Putamen (tissue), 1 donor: ENCODE measurements at places on chromosomes 7 and 10.

DNA sequence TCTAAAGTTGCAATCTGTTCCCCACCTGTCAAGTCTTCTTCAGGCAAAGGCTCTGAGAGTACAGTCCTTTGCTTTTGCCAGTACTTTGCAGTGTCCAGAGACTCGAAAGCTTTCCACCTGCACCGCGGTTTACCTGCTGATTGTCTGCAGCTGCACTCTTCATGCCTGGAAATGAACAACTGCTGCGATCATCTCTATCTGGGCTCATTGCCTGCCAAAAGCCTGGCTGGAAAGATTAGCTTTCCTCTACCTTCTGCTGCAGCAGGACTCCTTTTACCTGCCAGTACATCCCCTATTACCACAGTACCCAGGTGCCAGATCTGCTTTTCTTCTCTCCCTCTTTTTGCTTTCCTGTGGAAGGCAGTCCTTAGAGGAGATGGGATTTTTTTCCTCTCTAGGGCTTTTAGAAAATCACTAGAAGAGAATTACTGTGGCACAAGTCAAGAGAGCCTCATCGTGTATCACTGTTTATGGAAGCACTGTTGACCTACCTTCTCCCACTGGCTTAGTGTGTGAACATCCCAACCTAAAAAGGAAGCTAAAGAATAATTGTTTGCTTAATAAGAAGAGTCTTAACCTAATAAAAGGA lies 2.2 kb downstream of the STRIP2 start:
- no peak for DNase-seq

DNA sequence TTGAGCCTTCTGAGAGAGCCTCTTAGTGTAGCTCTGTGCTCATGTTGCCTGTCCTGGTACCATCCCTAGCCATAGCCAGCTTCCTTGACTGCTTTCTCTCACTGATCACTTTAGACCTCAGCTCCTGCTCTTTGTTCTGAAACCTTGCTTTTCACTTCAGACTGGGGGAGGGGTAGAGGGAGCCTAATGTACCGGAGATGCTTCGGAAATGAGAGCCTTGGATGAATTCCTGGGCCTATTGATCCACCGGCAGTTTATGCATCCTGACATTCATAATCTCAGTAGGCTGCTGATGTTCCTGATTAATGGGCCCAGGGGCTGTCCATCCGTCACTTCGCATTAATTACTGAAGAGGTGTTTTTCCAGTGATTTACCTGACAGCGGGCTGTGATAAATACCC lies 38.8 kb downstream of the R3HCC1L start:
- DNase-seq = no peak

DNA sequence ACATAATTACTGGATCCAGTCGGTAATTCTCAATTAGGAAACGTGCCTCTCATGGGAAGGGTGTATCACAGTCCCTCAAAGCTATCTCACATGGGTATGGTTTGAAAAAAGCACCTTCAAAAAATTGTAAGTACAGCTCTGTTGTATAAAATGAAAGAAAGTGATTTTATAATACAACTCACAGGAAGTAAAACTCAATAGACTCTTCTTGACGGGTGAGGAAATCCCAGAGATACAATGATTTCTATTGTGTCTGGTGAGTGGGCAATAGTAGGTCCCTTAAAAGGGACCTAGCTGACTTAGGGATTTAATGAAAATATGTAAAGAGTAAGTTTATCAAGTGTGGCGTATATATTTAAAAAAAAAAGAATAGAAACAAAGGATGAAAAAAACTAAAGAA lies 27.0 kb downstream of the TASOR2 start:
- no peak for DNase-seq

DNA sequence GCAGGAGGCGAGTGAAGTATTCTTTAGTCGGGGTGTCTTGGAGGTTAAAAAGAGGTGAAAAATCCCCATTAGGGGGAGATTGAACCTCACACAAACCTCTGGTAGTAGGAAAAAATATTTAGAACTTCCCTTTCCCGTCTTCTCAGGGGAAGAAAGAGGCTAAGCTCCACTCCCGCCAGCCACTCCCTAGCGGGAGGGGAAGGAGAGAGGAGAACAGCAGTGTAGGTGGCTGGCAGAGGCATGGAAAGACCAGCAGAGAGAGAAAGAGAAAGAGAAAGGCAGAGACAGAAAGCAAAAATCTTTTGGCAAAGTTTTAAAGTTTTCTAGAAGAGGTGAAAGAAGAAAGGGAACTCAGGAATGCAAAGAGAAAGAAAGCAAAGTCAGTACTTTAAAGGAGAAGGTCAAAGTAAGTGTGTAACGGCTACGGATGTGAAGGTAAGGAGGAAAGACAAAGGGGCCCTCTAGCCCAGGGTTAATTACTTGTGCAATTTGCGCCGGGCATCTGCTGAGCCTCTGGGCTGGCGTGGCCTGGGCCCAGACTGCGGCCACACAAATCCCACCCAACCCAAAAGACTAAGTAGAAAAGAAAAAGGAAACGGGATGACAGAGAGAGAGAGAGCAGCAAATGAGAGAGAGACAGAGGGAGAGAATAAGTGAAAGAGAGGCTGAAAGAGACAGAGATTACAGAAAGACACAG lies 72.3 kb upstream of the ZNF746 start:
- no peak for DNase-seq

GRCh38 chr7:55140221-55140940 lies 121.6 kb downstream of the EGFR start:
- no peak for DNase-seq

GRCh38 chr7:156178857-156179256 lies 366.6 kb upstream of the SHH start:
- no peak for DNase-seq

- no peak for DNase-seq
Measured at GRCh38 chr7:98251231-98251600, 816 bp downstream of the TECPR1 start.

GRCh38 chr7:114710499-114710898 lies 211.4 kb upstream of the MDFIC start:
- DNase-seq = no peak

GRCh38 chr10:84406561-84406960 lies 78.2 kb downstream of the CCSER2 start:
- DNase-seq = no peak

GRCh38 chr10:9262770-9263169 lies 1208.3 kb downstream of the GATA3 start:
- no peak for DNase-seq

- no peak for DNase-seq
Measured at GRCh38 chr7:84102213-84102612, 92.4 kb downstream of the SEMA3A start.
